ENCODE measurements at places on chromosomes 4 and X.

DNA sequence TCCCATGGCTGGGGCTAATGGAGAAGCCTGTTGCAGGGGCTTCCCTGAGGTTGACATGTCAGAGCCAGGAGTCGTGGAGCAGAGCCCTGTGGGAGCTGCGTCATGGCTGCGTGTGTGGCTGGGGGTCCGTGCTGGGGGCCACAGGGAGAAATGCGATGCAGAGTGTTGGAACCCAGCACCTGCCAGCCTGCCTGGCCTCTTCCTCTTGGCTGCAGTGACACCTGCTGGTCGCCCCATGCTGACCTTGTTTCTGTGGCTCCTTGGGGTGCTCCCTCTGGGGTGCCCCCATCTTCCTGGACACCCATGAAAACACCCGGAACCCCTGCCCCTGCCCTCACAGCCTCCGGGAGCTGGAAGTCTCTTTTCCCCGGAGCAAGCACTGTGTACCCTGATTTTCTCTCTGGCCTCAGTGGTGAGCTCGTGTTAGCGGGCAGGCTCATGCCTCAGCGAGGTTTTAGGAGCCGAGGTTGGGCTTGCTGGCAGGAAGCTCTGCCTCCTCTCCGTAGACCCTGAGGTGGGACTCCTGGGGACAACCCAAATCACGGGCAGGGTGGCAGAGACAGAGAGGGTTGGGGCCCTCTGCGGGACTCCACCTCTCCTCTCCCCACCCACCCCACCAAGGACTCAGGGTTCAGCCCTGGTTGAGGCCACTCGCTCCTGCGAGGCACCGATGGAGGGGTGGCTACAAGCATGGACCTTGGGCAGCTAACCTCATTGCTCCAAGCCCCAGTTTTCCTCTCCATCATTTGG, 103.7 kb downstream of the SORCS2 start:
- no peak for DNase-seq

- peak; percentile 24 for DNase-seq
Observed at GRCh38 chrX:46408553-46409407, 136.4 kb downstream of the ZNF674 start.

DNA sequence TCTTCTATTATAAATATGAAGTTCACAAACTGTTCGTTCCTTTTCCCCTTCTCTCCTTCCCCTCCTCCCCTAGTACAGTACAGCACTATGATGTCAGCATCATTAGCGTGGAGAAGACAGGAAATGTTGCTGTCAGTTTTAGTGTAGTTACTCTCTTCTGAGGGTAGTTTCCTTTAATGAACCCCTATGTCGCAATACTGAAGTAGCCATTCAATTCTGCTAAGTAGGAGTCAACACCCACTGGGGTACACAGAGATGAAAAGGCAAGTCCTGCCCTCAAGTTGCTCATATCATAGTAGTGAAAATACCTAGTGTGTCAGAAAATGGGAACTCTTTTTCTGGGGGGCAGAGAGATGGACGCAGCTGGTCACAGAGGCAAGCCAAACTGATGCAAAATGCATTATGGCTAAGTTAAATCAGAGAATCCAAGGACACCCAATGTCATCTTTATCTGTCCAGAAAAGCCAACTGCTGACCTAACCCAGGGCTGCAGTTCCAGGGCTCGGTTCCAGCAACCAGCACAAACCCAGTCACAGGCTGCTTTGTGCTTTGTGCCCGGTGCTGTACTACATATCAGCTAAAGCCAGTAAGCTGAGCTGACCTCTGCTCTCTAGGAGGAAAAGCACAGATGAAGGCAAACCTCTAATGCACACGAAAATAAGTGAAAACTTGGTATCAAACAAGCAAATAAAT, 31.5 kb downstream of the GRIA3 start:
- DNase-seq, result no peak

GRCh38 chrX:38273453-38273852, 52.8 kb upstream of the SRPX start:
- no peak for DNase-seq

DNA sequence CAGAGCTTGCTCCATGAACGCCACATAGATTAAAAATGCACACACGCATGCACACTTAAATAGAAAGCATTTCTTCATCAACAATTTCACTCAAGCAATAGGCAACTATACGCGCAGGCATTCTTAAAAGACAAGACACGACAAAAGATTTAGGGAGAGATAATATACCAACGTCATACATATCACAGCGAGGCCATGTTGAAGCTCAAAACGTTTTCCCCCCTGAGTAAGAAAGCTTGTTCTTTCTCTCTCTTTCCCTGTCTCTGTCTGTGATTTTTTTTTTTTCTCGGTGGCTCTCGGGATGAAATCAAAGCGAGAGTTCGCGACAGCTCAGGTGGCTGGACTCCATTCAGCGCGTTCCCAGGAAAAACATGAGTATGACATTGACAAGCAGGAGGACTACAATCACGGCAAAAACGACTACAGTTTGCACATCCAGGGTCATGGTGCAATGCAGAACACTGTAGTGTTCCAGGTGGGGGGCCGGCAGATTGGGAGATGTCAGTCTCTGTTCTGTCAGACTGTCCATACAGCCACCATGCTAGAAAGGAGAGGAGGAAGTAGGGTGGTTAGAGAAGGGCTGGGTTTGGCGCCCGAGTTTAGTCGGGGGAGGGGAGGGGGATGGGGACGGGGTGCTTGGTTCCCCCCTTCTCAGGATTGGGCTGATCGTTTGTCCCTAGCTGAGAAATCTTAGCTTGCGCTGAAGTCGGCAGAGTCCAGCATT, 30.7 kb downstream of the ARHGEF9 start:
- peak; percentile 13 for DNase-seq

- DNase-seq, result no peak
Observed at GRCh38 chr4:48153791-48154550, 19.9 kb upstream of the TXK start.

DNA sequence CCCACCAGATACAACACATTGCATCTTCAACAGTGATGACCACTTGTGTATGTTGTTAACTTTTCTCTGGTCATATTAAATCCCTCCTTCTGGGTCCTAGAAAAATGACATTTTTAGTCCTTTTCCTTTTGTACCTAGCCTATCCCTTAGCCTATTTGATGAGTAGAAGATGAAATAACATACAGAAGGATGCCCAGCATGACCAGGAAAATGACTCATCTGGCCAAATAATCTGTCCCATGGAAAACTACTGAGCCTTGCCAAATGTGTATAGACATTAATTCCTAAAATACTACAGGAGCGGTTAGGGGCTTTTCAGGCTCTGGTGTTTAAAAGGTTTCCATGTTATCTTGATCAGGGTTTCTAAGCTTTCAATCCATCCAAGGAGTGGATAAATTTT, 129.0 kb upstream of the KCNIP4 start:
- DNase-seq, result no peak

GRCh38 chr4:145177906-145178538, 2.4 kb downstream of the OTUD4 start:
- no peak for DNase-seq

GRCh38 chrX:56233100-56233499, 944 bp downstream of the KLF8 start:
- no peak for DNase-seq

- DNase-seq, result no peak
Observed at GRCh38 chr4:7185487-7186030, 6.8 kb upstream of the SORCS2 start.

DNA sequence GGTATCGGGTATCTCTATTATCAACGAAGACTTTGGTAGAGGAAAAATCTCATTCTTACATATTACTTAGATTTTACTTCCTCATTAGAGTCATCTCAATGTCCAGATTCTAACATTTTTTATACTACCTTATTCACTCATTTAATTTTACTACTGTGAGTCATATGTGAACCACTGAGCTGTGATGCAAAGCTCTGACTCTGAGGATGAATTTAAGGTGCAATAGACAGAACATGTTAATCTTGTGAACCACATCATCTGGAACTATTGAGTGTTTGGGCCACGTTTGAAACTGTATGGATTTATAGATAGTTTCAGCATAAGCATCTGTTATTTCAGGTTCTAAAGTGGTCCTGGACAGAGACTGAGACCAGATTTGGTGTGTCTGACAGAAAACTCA, 78.4 kb downstream of the PWWP3B start:
- DNase-seq, result no peak

GRCh38 chr4:5976431-5976830, 41.8 kb downstream of the C4orf50 start:
- DNase-seq, result no peak

- DNase-seq, result no peak
Observed at GRCh38 chrX:103170216-103170615, 44.7 kb upstream of the BEX4 start.

GRCh38 chr4:40264995-40265909, 68.4 kb downstream of the RHOH start:
- no peak for DNase-seq

- DNase-seq, result peak; percentile 8
Observed at GRCh38 chrX:19682712-19683331, 167.5 kb upstream of the MAP3K15 start.

GRCh38 chrX:28659269-28659668, 72.0 kb downstream of the IL1RAPL1 start:
- DNase-seq, result no peak

DNA sequence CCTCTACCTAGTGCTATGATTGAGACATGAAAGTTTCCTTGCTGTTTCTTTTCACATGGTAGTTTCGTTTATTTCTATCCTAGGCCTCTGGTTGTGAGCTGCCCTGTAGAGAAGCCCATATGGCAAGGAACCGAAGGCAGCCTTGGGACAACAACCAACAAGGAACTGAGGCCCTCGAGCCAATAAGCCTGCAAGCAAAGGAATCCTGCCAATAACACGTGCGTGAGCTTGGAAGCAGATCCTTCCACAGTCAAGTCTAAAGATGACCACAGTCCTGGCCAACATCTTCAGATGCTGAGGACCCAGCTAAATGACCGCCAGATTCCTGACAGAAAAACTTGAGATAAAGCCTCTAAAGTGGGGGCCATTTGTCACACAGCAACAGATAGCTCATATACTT, 100.4 kb upstream of the FAM9B start:
- no peak for DNase-seq

GRCh38 chr4:111930659-111931058, 214.6 kb upstream of the FAM241A start:
- DNase-seq, result no peak

GRCh38 chrX:97860226-97860625, 976.5 kb downstream of the RPA4 start:
- DNase-seq, result no peak

DNA sequence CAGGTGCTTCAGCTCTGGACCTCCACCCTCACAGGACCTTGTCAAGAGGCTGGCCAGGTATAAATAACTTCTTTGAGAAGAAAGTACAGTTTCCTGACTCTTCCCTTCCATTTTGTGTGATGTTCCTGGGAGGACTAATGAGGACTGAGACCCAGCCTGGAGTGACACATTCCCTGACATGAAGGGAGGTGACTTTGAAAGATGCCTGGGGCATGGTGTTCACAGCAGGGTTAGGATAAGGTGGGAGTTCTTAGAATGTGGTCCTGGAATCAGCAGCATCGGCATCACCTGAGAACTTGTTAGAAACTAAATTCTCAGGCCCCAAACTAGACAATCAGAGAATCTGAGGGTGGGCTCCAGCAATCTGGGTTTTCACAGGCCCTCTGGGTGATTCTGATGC, 224.9 kb upstream of the BOD1L1 start:
- no peak for DNase-seq

- DNase-seq, result no peak
Observed at GRCh38 chr4:24772952-24773351, 22.4 kb upstream of the SOD3 start.

DNA sequence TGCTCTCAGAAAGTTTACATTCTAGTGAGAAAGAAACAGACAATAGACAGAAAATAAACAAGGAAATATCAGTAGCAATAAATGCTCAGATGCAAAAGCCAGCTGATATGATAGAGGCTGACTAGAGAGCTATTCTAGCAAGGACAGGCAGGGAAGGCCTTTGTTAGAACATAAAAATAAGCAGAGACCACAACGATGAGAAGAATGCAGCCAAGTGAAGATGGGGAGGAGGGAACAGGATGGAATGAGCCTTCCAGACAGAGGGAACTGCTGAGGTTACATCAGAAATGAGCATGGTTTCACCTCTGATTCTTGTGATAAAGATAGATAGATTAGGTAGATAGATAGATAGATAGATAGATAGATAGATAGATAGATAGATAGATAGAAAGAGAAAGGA, 7.6 kb upstream of the SOWAHB start:
- DNase-seq, result no peak

GRCh38 chr4:43918377-43918776, 530.2 kb downstream of the KCTD8 start:
- no peak for DNase-seq

DNA sequence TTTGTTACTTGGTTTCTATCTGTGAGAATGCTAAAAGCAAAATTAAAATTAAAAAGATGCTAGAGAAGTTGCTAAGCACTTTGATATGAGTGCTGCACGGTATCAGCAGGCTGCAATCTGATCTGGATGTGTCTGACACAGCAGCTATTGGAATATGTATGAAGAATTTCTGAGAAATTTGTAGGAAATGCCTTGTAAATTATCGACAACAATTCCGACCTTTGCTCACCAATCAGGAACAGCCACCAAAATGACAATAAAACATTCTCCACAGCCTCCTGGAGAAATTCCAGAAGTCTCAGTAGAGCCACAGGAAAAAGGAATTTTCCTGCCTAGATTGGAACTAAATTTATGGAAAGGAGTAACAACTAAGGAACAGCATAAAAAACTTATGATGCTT, 82.5 kb downstream of the TIGD2 start:
- DNase-seq, result no peak

DNA sequence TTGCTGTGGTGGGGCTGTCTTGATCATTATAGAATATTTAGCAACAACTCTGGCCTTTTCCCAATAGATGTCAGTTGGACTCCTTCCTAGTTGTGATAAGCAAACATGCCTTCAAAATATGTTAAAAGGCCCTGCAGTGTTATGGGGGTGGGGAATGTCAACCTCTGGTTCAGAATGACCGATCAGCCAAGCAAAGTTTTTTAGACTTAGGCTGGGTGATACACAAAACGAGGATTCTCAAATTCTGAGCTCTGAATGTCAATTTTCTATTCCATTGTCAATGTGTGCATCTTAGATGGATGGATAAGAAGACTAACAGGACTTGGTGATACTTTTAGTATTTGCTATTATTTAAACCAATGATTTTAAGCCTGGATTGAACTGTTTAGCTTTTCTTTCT, 940.0 kb upstream of the GRIA3 start:
- DNase-seq, result no peak

DNA sequence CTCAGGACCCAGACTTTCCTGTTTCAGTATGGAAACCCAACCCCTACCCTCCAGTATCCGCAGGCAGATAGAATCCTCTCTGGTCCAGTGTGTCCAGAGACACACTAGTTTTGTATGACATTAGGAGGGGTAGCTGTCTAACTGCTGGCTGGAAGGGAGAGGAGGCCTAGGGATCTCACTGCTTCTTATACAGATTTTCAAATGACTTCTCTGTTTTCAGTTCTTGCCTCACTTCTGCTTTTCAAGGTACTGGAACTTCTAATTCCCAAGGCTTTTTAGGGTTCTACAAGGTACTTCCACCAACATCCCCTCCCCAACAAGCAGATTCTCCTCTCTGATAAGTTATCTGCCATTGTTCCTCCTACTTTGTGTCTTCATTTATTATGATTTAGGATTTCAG, 6.1 kb downstream of the SGCB start:
- DNase-seq, result no peak

GRCh38 chr4:63618883-63619718, 790.1 kb downstream of the TECRL start:
- DNase-seq, result no peak

All from gastrocnemius medialis (tissue), 4 donors.